Fibroblast of lung (primary cell): ENCODE measurements at places on chromosomes 11 and 22.
A peak's percentile ranks its signal among the peaks of the same experiment; 100 is the strongest.

DNA sequence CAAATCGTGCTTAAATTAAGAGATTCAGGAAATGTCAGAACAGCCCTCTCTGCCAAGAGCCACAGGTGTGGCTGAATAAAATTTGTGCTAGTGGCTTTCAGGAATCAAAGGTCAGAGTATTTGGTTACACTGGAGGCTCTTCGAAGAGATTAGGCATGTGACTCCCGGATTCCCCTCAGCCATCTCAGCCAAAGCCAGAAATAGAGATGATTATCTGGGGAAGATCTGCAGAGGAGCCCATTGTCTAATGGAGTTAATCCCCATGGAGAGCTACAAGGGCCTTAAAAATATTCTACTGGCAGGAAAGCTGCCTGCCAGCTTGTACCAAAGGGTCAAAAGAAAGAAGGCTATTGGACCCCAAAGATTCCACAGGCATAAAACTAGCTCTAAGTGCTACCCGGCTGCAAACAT, 1259.5 kb downstream of the TBC1D22A start:
- DNase-seq = no peak

- DNase-seq = no peak
Measured at GRCh38 chr11:13963949-13964770, 1.6 kb downstream of the SPON1 start.

GRCh38 chr11:127649071-127649470, 648.5 kb upstream of the KIRREL3 start:
- DNase-seq = no peak

DNA sequence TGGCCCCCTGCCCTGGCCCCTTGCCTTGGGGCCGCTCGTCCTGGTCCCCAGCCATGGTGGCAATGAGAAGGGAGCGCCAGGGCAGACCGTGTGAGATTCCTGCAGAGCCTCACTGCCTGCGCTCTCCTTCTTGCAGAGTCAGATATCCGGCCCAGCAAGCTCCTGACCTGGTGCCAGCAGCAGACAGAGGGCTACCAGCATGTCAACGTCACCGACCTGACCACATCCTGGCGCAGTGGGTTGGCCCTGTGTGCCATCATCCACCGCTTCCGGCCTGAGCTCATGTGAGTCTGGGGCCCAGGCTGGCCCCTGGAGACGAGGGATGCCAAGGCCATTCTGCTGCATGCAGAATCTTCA, 114.1 kb downstream of the MICAL2 start:
- peak; percentile 97 for DNase-seq

GRCh38 chr11:111603611-111604130, 1.4 kb downstream of the SIK2 start:
- DNase-seq = no peak

DNA sequence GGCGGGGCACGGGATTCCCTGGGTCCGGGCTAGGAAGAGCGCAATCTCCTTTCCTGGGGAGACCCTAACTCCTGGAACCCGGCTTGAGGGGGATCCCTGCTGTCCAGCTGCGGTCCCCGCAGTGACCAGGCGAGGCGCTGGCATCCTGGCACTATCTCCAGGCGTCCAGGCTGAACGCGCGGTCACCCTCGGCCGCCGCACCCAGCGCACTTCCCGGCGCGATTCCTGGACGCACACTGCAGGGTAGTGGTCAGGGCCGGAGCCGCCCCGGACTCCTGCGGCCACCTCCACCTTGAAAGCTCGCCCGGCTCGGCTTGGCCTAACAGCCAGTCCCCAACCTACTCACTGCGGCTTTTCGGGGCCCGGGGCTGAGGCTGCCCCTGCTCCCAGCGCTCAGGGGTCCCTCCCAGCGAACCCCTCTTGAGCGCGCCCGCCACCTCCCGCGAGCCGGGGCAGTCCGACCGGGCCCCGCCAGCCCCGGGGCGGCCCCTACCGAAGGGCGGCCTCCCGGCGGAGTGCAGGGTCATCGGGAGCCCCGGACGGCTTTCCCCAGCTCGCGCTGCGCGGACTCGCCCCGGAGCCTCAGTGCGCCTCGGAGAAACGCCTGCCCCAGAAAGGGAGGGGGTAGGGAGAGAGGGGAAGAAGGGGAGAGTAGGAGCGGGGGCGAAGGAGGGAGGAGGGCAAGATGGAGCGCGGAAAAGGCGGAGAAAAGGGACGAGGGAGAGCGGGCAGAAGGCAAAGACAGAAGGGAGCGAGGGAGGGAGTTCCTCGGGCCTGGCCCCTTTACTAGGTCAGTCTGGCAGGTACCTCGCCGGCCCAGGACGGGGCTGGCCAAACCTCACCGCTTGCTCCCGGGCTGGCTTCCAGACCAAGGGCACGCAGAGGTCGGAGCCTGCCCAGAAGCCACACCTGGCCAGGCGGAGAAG, 1.0 kb downstream of the POU2AF3 start:
- peak; percentile 46 for DNase-seq

DNA sequence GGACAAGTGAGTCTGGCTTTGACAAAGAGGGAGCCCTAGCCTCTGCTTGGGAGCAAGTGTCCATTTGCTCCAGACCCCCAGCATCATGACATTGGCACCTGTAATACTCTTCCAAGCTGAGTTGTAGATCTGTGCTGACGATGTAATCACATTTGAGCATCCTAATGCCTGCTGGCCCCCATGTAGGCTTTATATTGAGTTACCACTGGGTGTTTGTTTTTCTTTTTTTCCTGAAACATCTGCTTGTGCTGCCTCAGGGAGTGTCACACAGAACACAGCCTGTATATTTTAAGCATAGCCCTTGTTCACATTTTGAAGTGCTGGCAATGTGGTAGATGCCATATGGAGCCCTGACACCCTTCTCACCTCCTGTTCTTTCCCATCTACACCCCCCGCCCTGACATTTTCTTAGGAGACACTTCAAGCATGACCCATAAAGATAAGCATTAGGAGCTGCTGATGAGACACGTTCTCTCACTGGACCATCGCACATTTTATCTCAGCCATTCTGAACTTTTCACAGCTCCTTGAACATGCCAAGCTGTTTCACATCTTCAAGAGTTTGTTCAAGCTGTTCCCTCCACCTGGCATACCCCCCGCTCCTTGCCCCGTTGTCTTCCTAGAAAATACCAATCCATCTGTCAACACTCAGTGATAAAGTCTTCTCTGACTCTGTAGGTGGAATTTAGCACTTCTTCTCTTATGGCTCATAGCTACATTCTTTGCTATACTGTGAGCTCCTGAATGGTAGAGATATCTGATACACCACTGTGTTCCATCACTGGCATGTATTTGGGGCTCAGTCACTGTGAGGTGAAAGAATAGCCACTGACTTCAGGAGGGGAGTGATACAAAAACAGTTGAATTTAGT, 128.7 kb downstream of the TRIM44 start:
- peak; percentile 25 for DNase-seq

- DNase-seq = no peak
Measured at GRCh38 chr22:32042924-32043323, at the start of gene SLC5A1. Gene SLC5A1, plus strand, starts transcription at chr22:32043261. Its CDS starts 21 bp downstream, at chr22:32043282.

DNA sequence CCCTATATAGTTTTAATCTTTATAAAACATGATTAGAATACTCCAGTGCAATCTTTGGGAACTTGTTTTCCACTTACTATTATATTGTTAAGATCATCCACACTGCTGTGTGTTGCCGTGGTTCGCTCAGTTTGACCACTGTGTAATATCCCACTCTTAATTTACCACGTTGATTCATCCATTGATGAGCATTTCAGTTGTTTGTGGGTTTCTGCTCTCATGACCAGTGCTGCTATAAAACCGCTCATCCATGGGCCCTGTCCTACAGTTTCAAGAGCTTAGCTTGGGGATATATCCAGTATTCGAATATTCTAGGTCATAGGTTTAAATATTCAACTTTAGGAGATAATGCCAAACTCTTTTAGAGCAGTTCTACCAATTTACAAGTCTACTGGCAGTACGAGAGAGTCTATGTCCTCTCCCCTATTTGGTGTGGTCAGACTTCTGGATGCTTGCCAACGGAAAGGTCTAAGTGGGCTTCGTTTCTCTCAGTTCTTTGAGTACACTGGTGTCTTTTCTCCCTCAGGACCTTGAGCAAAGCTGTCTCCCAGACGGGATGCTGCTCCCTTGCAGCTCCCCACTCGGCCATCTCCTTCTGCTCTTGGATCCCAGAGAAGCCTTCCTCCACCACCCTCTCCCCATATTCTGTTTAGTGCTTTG, 94.9 kb upstream of the ALX4 start:
- DNase-seq = no peak

DNA sequence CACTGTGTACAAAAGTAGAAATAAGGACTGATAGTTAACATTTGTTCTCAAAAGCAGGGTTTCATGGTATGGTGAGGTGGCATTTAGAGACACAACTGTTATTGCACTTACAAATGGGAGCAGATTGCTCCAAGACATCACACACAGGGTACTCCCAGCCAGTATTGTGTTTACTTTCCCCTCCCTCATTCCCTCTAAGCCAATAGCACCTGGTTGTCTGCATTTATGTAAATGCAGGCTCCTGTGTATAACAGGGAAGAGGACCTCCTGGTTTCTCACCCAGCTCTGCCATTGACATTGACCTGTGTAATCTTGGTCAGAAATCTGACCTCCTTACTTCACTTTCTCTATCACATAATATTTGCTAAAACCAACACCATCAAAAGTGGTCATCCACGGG, 154.4 kb downstream of the NAV2 start:
- no peak for DNase-seq

DNA sequence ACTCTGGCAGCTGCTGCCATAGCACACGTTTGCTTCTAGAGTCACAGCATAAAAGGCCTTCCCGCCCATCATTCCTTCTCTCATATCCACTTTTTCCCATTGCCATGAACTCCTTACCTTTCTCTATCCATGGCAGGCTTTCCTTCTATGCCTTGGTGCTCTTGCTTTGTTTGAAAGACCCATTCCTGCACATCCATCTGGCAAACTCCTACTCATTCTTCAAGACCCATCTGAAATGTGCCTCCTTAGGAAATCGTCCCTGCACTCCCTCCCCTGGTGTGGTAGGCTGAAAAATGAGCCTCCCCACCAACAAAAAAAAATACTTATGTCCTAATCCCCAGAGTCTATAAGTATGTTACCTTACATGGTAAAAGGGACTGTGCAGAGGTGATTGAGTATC, 100.3 kb downstream of the TENM4 start:
- no peak for DNase-seq

- no peak for DNase-seq
Measured at GRCh38 chr11:70433966-70434812, 35.9 kb downstream of the CTTN start.

DNA sequence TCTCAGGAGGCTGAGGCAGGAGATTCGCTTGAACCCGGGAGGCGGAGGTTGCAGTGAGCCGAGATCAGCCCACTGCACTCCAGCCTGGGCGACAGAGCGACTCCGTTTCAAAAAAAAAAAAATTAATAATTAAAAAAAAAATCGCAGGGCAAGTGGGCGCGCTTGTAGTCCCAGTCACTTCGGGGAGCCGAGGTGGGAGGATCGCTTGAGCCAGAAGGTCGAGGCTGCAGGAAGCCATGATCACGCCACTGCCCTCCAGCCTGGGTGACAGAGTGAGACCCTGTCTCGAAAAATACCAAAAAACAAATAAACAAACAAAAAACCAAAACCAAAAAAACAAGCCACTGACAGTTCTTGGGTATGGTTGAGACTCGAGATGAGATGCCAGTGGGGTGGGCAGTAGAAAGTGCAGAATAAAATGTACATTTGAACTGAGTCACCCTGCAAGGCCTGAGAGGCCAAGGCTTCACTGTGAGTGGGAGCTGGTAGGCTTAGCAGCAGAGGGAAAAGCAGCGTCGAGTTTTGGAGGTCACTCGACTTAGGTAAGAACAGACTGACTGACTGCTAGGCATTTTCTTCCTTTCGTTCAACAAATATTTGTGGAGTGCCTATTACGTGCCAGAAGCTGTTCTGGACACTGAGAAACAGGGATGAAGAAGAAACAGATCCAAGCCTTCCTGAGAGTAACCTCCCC, 635 bp upstream of the LDHA start:
- no peak for DNase-seq
